Activated CD4-positive, CD25-positive, alpha-beta regulatory T cell treated with anti-CD3 and anti-CD28 coated beads, Interleukin-2, amount 50 U/mL, for 24 hours (primary cell): ENCODE measurements at places on chromosomes 1 and 21.
A peak's percentile ranks its signal among the peaks of the same experiment; 100 is the strongest.

DNA sequence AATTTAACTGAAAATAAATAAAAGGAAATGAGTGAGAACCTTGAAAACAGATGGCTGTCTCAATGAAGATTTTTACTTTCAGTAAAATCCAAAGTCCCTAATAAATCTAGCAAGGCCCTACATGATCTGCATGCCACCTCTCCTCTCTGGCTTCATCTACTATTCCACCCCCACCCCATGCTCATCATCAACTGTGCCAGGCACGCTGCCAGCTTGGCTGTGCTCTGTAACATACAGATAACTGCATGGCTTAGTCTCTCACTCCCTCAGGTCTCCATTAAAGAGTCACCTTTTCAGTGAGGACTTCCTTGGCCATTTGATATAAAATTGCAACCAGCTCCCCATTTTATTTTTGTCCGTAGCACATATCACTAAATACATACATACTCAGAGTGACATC lies 26.7 kb downstream of the RGSL1 start:
- ATAC-seq, result no peak

- ATAC-seq, result peak; percentile 72
Measured at GRCh38 chr21:25573409-25574206, 33.7 kb downstream of the MRPL39 start.

- no peak for ATAC-seq
Measured at GRCh38 chr1:19338323-19338762, 26.2 kb downstream of the SLC66A1 start.

DNA sequence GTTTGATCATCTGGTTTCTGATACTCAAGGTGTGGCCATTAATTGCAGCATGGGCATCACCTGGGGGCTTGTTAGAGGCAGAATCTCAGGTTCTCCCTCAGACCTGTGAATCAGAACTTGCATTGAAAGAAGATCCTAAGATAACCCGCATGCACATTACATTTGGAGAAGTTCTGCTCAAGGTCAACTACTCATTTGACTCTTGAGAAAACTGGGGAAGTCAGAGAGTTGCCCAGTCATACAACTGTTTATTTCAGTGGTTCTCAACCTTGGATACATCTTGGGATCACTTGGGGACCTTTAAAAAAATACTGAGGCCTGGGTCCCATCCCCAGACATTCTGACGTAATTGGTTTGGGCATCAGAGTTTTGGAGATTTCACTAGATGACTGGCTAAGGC lies 30.5 kb downstream of the CAMTA1 start:
- no peak for ATAC-seq

- no peak for ATAC-seq
Measured at GRCh38 chr1:111320066-111320879, 29.6 kb downstream of the CHIA start.

- ATAC-seq, result no peak
Measured at GRCh38 chr1:99992760-99993467, 23.1 kb downstream of the SLC35A3 start.

DNA sequence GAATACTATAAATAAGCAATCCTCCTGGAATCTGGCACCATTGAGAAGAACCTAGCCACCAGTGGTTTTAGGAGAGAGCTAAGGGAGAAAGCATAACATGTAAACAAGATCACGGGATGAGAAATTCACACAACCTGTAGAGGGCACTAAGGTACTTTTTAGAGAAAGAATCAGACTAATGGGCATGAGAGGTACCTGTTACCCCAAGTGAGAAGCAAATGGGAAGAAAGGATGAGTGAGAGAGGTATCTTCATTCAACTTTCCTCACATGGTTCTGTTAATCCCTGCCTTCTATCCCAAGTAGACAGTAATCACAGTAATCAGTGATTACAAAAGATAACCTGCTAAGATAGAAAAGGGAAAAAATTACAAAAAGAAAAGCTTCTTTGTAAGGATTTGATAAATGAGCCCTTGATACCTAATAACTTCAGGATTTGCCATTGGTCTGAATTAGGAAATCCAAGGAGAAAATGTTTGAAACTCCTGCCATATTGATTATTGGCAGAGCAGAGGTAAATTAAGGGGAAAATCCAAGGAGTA lies 251.1 kb upstream of the ADGRL2 start:
- ATAC-seq, result no peak

- no peak for ATAC-seq
Measured at GRCh38 chr21:39946199-39946598, 79.0 kb downstream of the PCP4 start.

DNA sequence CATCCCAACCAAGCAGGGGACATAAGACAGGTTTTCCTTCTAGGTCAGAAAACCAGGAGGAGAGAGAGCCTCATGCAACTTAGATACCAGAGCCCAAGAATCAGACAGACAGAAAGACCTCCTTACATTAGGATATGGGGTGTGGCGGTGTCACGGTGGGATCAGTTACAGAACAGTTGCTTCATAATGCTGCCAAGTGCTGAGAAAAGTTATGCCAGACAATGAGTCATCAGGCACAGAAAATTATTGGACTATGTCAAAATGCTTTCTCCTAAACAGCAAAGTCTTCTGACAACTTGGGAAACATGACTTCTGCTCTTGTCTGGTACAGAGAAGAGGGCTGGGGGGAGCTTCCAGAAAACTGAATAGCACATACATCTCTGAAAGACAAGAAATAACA lies 1120.2 kb upstream of the TMPRSS15 start:
- no peak for ATAC-seq

DNA sequence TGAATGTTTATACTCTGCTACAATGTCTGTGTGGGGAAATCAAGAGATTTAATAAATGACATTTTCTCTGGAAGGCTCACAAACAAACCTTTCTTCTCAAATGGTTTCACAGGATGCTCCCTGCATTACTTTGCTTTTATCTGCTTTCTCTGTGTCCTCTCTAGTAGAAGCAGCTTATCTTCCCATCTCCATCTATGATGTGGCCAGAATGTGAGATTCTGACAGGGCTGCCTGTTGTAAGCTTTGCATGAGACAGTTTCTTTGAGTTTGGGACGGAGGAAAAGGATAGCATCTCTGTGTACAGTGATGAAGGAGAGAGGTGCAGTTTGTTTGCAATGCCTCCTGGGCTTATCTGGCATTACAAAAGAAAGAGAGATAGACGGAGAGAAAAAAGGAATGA lies 24.6 kb downstream of the PRMT6 start:
- no peak for ATAC-seq

- no peak for ATAC-seq
Measured at GRCh38 chr1:205922314-205922713, 20.9 kb downstream of the SLC26A9 start.

GRCh38 chr21:33939226-33939625 lies 23.6 kb upstream of the ATP5PO start:
- no peak for ATAC-seq

- no peak for ATAC-seq
Measured at GRCh38 chr1:30735124-30735523, 11.7 kb upstream of the MATN1 start.

DNA sequence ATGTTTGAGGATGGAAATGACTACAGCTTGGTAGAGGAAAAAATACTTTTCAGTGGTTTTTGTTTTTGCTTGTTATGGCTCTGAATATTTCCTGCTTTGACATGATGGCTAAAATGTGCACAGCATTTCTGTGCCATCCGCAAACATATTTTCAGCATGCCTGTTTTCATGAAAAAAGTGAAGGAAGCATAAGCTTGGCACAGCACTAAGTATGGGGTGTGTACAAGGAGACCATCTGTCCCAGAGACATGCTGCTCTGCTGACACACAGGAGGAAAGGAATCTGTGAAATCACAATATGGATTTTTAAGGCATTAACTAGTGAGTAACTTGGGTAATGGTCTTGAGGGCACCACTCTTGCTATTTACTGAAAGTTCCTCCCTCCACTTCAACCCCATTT lies 595.5 kb downstream of the RWDD3 start:
- ATAC-seq, result no peak

GRCh38 chr1:154157520-154158306 lies 2.8 kb upstream of the NUP210L start:
- peak; percentile 97 for ATAC-seq

DNA sequence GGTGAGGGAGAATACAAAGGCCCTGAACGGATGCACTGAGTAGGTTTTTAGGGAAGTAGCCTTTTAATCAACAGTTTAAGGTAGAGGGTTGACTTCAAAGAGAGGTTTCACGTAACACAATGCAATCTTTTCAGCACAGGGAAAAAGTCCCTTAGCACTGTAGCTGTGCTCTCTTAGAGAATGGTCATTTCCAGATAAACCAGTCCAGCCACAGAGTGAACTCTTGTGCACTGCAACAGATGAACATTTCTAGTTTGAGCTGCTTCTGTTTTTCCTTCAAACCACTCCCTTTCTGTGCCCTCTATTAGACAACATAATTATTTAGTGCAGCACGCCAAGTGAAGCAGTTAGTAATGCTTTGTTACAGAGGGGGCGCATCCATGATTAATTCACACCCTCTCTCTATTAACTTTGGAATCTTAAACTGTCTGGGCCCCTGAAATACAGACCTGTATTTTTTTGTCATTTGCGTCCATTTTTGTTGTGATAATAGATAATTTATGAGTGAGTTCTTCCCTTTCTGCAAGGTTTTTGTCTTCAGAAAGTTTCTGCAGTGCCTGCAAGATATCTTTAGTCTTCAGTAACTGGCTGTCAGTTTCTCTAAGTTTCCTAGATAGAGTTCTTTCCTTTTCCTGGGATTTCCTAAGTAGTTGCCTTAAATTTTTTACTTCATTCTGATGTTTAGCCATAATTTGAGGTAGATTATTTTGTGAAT lies 22.9 kb downstream of the LCA5L start:
- no peak for ATAC-seq

DNA sequence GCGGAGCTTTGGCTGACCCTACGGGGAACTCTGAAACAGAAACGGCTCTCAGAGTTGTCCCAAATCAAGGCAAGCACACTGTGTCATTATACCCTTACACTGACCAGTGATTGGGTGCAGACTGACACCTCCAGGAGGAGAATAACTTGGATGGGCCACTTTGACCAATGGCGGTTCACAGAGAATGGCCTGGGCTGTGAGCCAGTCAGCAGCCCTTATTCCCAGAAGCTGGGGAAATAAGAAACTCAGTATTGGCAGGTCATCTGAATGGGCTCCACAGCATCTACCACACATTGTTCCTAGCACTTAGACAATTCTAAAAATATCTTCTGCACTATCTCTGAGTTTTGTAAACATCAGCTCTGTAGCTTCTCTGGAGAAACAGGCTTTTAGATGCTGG lies 265.2 kb downstream of the ADGRL2 start:
- ATAC-seq, result no peak

- ATAC-seq, result peak; percentile 89
Measured at GRCh38 chr1:198253668-198254067, 96.9 kb downstream of the NEK7 start.

DNA sequence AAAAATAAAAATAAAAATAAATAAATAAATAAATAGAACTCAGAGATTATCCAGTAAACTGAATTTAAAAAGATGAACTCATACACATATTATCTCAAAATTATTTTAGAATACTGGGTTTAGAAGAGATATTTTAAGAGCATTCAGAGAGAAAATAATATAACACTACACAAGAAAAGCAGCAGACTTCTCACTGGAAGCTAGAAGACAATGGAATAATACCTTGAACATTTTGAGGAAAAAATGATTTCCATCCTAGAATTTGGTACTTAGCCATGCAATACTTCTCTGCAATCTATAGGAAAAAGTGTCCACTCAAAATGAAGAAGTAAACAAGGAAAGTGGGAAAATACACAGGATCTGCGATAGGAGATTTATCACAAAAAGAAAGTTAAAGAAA lies 24.2 kb downstream of the TRMT1L start:
- ATAC-seq, result no peak

DNA sequence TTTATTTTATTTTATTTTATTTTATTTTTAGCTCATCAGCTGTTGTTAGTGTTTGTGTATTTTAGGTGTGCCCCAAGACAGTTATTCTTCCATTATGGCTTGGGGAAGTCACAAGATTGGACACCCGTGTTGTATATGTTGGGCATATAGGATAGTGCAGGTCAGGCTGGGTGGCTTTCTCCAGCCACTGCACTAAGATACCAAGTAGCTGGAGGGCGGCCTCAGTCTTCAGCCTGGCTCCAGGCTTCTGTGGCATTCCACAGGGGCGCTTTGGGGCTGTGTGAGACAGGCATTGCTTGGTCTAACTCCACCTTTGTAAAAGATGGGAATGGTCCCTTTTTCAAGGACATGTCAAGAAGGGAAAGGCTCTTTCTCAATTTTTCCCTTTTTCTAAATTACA lies 16.5 kb downstream of the RRP1B start:
- no peak for ATAC-seq

DNA sequence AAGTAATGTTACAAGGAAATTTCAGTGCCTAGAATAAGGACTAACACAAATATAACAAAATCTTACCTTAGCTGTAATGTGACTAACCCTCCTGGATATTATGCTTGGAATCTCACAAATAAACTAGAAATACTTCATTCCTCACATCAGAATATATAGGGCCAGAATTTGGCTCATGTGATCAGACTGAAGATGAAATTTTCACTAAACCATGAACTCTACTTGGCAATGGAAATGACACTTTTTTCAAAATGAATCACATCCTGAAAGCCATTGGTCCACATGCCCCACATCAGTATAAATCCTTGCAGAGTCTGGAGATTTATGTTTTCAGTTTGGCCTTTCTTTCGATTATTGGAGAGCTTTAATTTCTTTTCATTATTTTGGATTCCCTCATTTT lies 227.8 kb downstream of the NRIP1 start:
- no peak for ATAC-seq

DNA sequence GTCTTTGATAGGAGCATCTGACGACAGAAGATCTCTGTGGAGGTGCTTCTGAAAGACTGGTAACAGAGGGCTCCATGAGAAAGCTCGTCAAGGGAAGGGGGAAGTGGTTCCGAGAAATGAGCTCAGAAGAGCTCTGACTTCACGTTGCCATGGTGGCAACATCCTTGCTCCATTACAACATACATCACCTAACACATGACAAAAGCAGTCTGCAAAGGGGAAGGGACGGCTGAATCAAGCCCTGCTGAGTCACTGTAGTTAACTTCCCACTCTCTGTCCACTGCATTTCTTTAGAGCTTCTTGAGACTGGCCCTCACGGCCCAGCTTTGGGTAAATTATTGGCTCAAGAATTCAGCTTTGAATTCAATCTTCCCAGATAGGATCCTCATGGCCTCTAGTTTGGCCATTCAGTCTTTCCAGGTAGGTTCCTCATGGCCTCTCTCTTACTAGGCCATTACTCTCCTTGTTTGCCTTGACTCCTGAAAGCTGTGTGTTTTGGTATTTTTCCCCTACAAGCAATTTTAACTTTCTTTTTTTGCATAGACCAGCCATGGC lies 88.0 kb upstream of the ZNF648 start:
- peak; percentile 68 for ATAC-seq

GRCh38 chr1:147099192-147099591 lies 73.1 kb downstream of the PRKAB2 start:
- ATAC-seq, result no peak

GRCh38 chr1:233406339-233406960 lies 78.9 kb downstream of the MAP3K21 start:
- peak; percentile 18 for ATAC-seq
